ENCODE measurements at places on chromosomes 13 and 19.

DNA sequence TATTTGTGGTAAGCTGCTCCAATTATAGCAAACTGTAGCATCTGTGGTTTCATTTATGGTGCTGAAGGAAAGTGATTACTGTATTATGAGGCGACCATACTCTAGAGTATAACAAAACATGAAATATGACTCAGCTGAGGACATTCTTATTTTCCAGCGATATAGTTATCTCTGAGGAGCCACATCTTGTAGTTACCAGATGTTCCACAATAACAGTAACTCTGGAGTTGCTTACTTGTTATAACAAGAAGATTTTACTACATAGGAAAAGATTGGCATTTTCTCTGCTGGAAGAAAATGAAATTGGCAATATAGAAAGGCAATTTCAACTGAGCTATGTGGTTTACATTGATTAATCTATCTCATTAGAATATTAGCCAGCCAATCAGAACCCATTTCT is 1634.2 kb downstream of the PCDH9 start:
- DNase-seq: no peak

DNA sequence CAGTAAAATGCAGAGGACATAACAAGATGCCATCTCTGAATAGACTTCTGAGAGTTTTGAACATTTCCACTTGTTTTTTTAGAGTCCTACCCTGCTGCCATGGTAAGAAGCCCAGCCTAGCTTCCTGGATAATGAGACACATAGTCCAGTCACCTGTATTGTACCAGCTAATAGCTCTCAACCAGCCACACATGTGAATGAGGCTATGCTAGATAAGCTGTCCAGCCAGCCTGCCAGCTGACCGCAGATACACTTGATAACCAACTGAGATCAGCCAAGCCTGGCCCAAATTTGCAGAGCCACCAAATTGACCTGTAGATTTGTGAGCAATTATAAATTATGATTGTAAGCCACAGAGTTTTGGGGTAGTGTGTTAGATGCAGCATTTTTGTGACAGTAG is 10.7 kb downstream of the RFXAP start:
- DNase-seq: no peak

DNA sequence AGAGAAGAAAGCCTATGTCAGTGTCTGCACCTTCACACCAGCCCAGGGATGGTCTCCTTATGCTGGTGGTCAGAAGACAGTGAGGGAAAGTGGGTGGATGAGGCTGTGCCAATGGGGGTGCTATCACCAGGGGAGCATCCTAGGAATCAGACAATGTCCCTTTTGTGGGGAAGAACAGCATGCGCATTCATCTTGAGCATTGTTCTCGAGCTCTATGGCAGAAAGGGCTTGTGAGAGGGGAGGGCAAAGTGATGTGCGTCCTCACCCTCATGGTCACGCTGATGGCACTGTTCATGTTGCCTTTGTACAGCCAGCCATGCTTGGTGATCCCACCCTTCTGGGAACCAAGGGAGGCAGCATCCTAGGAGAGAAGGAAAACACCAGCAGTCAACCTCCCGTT is 56.1 kb downstream of the DOCK9 start:
- DNase-seq: no peak

DNA sequence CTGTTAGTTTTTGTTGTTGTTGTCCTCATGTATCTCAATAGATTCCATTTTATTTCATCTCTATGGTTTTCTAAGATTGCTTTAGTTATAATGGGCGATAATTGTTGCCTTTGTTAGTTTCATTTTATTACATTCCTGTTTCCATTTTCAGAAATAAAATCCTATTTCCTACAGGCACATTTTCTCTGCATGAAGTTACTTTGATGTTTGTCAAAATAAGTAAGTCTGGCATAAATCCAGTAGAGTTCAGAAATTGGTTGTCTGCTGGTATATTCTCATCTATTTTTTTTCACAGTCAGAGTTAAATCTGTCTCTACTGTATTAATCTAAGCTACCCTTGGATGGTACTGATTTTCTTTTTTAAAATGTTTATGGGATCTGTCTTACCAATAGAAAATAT is 204.1 kb downstream of the MYO16 start:
- no peak for DNase-seq

GRCh38 chr13:96672016-96672415 is 322.3 kb downstream of the OXGR1 start:
- no peak for DNase-seq

- no peak for DNase-seq
Measured at GRCh38 chr13:28333204-28333881, 161.6 kb downstream of the FLT1 start.

GRCh38 chr13:98103531-98103930 is 39.4 kb upstream of the FARP1 start:
- no peak for DNase-seq

GRCh38 chr19:2042485-2043250 is 8.4 kb downstream of the MKNK2 start:
- DNase-seq: no peak

DNA sequence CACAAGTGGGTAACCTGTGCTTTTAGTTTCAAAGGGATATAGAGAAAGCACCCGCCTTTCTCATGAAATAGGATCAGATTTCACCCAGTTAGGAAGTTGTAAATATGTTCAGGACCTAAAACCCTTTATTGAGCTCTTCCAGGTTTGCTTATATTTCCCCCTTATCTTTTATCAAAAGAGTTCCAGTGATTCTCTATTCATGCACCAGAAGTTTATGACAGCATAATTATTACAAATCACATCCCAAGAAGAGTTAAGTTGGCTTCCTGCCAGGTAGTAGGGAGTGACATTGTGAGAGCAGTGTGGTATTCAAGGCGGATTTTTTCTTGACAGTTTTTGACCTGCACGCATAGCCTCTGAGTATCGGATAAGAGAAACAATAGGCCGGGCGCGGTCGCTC is 190.3 kb downstream of the STK24 start:
- no peak for DNase-seq

- no peak for DNase-seq
Measured at GRCh38 chr13:24053519-24054251, 106.8 kb upstream of the SPATA13 start.

Measured in stimulated activated CD8-positive, alpha-beta memory T cell treated with anti-CD3 and anti-CD28 coated beads, Interleukin-15, amount 100 ng/mL, for 24 hours (primary cell).